GM12878 (cell line): ENCODE measurements at places on chromosomes 13 and 19. TPM values are rescaled to one million over a fixed set of nuclear protein-coding genes. Genes with fewer than 3 reads are reported as not detected.

DNA sequence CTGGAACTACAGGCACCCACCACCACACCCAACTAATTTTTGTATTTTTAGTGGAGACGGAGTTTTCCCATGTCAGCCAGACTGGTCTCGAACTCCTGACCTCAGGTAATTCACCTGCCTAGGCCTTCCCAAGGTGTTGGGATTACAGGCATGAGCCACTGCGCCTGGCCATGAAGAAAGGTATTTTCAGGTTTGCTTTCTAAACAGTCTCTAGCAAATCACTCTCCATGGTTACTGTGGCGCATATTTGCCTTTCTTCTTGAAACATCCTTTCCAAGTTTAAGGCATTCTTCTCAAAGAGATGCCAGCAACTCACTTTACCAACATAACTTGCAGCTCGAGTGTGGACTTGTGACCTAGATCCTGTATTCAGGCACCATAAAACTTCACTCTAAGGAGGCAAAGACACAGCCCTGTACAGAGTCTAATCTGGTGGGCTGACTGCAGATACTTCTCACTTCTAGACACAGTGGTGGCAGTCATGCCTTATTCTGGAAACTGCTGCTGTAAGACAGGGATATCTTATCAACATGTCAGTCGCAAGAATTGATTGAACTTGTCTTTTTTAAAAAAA lies 461.4 kb upstream of the TSHZ3 start:
- no peak for DNase-seq

DNA sequence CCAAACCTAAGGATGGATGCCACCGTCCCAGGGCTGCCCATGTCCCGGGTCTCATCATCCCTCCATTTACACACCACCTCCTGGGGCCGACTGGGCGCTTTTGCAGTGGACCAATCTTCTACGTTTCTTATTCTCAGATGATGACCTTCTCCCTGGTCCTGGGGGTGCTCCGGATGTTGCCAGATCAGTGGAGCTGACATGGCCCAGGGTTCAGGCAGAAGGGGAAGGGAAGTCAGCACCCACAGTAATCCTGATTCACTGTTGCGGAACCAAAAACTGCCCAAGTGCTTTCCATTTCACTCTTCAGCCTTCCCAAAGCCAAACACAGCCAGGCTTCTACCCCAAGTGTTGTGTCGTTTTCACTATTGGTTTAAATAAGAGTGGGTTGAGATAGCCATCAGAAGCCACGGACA lies 29.8 kb downstream of the RAB20 start:
- DNase-seq: no peak

GRCh38 chr13:33353210-33353609 lies 67.7 kb upstream of the STARD13 start:
- peak; percentile 11 for DNase-seq

- no peak for DNase-seq
Observed at GRCh38 chr13:40776232-40776631, 5.2 kb upstream of the MRPS31 start.

- no peak for DNase-seq
Observed at GRCh38 chr13:105611424-105611823, 924.0 kb downstream of the EFNB2 start.

DNA sequence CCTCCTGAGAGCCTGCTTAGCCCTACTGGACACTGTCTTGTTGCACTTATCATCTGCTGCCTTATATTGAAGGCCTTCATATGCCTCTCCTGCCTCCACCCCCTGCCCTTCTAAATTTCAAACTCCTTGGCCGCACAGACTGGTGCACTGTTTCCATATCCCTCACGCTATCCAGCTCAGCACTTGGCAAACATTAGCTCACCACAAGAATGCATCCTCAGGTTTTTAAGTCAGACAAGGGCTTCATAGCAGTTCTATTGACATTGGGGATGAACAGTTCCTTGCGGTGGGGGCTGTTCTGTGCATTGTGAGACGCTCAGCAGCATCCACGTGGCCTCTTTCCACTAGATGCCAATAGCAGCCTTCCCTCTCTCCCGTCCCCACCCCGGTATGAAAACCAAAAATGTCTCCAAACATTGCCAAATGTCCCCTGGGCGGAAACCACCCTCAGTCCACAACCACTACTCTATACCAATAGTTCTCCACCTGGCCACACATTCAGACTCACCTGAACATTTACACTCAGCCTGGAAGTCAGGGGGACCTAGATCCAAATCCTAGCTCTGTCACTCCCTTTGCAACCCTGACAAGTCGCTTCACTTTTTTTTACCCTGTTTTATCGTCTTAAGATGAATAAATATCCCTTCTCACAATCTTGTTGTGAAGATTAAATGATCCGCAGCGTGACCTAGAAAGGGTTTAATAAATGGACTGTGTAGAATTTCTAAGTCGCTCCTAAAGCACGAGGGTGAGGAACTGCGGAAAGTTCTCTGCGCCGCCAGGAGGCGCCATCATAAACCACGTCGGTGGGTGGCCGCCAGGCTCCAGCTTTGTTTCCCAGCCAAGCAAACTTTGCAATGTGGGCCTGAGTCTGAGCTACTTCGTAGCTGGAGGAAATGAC lies 3.6 kb upstream of the CEACAM3 start:
- no peak for DNase-seq

The ZBTB32 gene
- total RNA-seq: 45.6 and 46.7 TPM in 2 replicates

The LHB gene
- total RNA-seq: 0.46 TPM in 1 of 2 replicates, not detected in the other

The LGI4 gene
- 0.29 TPM in 1 of 2 replicates, not detected in the other for total RNA-seq

The BORCS8 gene
- 25.8 and 27.1 TPM in 2 replicates for total RNA-seq

The B3GNT3 gene
- total RNA-seq: 0.08 TPM in 1 of 2 replicates, not detected in the other

The ZNF426 gene
- total RNA-seq: 10.1 and 11.3 TPM in 2 replicates

The BEST2 gene
- total RNA-seq: 0.08 TPM in 1 of 2 replicates, not detected in the other
